Left cardiac atrium (tissue), 4 donors: ENCODE measurements at places on chromosomes 7 and 10. TPM values are rescaled to one million over a fixed set of nuclear protein-coding genes. Genes with fewer than 3 reads are reported as not detected.

Gene PRPS1L1
- total RNA-seq, result not detected

Gene BTBD16
- 0.37 TPM for total RNA-seq

- no peak for DNase-seq
Measured at GRCh38 chr10:57925045-57925444, 342.6 kb downstream of the IPMK start.

DNA sequence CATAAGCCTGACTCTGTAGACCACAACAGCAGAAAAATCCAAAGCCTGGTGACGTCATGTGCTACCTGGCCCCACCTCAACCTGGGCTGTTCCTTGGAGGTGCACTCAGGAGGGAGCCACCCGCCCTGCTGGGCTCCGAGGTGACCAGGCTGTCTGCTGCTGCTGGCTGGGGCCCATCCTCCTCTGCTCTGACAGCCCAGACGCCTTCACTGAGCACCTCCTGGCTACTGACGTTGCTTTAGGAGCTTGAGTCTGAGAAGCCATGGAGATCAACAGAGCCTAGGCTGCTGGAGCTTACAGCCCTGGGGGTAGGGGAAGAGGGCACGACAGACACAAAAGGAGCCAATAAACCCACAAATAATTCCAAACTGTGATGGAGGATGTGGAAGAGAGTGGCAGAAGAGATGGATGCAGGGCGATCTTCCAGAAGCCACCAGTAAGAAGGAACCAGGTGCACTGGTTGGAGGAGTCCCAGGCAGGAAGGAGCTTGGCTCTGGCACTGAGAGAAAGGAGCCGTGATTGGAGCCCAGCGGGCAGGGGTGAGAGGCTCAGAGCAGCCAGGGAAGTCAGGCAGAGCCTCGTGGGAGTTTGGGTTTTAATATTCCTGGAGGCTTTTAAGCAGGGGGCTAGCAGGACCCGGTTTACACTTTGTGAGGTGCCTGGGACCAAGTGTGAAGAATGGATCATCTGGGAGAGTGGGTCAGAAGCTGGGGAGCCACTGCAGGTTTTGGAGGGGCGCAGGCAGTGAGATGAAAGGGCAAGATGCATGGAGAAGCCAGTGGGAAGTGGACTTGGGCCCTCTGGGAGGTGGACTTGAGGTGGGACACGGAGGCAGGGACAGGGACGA, 1.7 kb upstream of the PTPRE start:
- no peak for DNase-seq

DNA sequence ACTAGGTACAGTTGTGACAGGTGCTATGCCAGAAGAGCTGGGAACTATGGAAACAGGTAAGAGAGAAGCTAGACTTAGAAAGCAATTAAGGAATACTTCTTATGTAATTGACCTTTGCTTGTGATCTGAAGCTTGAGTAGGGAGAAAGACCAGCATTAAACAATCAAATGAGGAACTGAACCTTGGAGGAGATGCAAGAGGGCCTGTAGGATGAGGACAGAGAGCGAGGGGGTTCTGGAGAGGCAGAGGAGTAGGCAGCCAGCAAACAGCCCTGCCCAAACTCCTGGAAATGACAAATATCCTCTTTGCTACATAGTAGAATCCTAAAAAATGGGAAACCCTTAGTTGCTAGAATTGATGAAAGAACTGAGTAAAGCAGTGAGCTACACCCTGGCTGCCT, 41.6 kb upstream of the FAM204A start:
- DNase-seq, result no peak

- no peak for DNase-seq
Measured at GRCh38 chr10:89738551-89739209, 37.3 kb downstream of the KIF20B start.

DNA sequence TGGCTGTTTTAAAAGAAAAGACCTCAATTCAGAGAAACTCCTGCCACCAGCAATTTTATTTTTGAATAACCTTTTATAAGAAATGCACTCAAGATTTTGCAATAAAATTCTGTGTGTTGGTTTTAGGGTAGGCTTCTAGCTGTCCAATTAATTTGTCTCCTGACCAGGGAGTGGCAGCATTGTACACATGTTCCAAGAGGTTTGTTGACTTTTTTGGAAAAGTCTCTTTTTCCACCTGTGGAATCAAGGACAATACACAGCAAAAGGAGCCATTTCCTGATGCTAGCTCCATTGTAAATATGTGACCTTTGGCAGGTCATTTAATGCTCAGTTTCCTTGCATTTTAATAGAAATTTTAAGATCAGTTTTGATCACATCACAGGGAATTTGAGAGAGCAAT, 1.8 kb downstream of the GIMAP5 start:
- DNase-seq, result no peak

- DNase-seq, result no peak
Measured at GRCh38 chr7:153509768-153510167, 542.4 kb upstream of the DPP6 start.
